ENCODE measurements at places on chromosomes 7 and 10.
A peak's percentile ranks its signal among the peaks of the same experiment; 100 is the strongest.

- peak; percentile 22 for DNase-seq
Measured at GRCh38 chr7:157684157-157684908, 347.5 kb downstream of the DNAJB6 start.

DNA sequence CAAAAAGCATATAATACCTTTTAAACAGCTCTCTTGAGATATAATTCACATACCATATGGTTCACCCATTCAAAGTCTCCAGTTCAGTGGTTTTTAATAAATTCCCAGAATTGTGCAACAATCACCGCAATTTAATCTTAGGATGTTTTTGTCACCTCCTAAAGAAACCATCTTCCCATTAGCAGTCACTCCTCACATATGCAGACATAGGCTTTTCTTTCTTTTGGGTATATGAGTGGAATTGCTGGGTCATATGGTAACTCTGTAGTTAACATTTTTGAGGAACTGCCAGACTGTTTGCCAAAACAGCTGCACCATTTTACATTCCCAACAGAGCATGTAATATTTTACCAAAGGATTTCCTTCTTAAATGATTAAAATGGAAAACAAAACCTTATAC, 57.0 kb downstream of the CC2D2B start:
- no peak for DNase-seq

DNA sequence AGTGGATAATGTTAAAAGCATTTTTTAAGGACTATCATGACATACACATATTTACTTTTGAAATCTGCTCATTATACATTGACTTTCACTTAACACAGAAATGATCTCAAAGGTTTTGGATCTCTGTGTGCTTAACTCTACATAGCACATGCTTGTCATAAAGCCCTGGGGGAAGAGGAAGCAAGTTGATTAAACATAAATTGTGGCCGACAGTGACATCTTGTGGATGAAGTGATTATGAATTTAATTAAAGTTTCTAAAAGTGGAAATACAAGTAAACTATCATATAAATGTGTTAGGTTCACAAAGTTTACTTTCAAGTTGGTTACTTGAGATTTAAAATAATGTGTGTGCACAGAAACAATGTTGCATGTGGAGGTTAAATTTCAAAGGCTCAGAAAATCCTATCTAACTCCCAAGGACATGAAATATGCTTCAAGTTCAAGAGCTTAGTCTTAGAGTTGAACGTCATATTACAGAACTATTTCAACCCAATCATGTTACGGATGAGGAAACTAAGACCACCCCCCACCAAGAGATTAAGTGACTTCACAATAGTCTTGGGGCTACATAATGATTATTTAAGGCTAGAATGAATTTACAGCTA, 1247.8 kb downstream of the GATA3 start:
- no peak for DNase-seq

GRCh38 chr7:26156451-26157420, 4.7 kb downstream of the NFE2L3 start:
- DNase-seq, result peak; percentile 56

DNA sequence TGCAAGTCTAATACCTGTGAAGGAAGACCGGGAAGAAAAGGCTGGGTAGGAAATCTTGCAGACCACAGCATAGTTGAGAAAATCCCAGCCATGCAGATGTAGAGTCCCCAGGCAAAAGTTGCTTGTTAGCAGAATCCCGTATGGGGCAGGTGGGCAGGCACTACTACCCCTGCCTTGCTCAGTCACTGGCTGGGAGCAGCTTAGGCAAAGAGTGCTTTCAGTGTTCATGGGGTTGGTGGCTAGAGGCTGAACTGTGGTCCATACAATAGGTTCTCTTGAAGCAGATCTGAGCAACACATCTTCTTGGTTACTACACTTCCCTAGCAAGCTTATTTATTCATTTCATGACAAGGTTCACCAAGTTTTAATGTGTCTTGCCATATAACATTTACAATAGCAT, 92.6 kb downstream of the AHCYL2 start:
- no peak for DNase-seq

DNA sequence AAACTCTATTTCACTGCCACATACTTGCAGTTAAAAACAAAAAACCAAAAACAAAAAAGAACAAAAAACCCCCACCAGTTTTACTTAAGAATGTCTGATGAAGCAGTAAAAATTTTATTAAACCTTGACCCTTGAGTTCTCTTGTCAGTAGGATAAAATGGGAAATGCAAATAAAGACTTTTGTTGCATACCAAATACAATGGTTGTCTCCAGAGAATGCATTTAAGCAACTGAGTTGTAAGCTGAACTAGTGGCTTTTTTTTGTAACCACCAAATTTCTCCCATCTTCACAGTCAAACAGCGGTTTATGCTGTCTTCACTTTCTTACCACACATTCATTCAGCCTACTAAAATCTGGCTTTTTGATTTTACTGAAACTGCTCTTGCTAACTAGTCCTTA, 3.1 kb downstream of the SYPL1 start:
- DNase-seq, result no peak

DNA sequence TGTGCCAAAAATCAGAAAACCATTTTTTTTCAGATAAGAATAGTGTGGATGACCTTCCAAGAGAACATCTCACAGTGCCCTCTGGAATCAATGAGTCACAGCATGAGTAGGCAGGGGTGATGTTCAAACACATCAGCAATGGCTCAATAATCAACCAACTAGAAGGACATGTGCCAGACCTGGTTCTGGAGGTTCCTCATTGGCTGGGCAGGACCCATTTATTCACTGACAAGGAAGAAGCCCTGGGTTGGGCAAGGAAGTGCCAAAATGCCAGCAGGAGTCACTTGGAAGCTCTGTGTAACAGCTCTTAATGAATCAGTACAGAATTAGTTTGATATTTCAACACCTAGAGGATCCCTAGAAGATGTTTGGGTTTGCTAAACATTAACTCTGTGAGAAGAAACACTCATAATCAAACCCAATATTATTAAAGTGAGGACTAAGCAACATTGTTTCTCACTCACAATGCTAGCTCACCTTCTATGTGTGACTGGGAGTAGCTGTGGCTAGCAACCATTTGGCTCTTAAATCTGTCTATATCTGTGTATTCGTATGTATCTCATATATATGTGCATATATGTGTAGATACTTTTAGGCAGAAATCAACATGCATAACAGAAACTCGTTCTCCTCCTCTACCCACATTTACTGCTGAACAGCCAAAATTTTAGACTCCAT, 72.3 kb upstream of the APBB1IP start:
- no peak for DNase-seq

DNA sequence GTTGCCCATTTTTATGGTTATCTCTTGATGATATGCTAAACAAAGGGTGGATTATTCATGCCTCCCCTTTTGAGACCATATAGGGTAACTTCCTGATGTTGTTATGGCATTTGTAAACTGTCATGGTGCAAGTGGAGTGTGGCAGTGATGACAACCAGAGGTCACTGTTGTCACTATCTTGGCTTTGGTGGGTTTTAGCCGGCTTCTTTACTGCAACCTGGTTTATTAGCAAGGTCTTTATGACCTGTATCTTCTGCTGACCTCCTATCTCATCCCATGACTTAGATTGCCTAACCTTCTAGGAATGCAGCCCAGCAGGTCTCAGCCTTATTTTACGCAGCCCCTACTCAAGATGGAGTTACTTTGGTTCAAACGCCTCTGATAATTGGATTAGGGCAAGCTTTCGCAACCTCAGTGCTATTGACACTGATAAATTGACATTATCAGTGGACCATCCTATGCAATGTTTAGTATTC, 36.9 kb downstream of the BAG3 start:
- no peak for DNase-seq

DNA sequence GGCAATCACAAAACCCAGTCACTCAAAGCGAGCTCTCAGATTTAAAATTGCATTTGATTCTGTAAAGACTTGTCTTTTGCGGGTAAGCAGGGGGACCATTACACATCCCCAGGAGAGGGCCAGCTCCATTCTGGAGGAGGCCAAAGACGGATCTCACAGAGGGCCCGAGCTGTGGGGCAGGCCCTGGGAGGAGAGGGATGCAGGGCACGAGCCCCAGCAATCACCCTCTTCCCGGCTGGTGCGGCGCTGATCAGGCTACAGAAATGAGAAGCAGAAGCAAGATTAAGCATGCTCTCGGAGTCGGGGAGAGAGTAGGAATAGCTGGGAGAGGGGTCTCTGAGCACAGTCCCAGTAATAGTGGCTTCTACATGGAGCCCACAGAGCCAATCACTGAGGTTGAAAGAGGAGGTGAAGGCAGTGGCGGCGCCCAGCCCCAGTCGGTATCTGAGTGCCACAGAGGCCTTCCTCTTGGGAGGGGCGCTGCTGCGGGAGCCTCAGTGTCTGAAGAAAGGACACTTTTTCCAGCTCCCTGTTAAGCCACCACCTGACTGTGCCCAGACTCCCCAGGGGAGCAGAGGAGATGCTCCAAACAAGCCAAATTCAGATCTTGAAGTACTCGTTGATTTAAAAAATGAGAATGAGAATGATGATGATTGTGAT, 7.1 kb downstream of the CXCL12 start:
- DNase-seq, result no peak

GRCh38 chr10:132319853-132320653, 11.9 kb upstream of the LRRC27 start:
- DNase-seq, result peak; percentile 53

DNA sequence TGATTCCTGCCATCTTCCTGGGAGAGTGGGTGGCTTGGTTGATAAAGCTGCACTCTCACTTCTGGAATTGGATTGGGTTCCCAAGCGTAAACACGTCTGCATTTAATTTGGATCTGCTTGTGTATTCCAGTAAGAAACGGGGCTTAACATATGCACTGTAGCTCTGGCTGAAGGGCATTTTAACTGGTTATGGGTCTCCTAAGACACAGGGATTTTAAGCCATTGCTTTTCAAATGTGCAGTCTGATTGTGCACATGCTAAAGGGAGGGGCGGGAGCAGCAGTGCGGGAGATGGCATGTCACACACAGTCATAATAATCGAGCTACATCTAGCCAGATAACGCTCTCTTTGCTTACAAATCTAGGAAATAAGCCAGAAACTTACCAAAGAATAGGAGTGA, 247.3 kb upstream of the LYZL1 start:
- DNase-seq, result no peak

DNA sequence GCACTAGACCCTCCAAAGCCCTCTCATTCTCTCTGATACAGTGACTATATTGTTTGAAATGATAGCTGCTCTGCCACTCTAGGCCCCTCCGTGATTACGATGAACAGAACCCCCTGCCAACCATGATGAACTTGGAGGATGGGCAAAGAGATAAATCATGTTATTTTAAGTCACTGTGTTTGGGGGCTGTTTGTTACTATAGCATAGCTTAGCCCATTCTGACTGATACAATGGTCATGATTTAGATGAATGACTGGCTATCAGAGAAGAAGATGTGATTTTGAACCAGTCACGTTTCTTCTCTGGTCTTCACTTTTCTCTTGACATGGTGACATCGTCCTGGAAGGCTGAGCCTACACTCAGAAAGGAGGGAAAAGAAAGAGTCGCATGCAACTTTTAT, 95.4 kb upstream of the HABP2 start:
- DNase-seq, result no peak

- no peak for DNase-seq
Measured at GRCh38 chr7:119482209-119482608, 790.8 kb upstream of the KCND2 start.

- DNase-seq, result no peak
Measured at GRCh38 chr10:49359349-49360270, 36.3 kb downstream of the DRGX start.

GRCh38 chr10:132653721-132654120, 116.1 kb downstream of the INPP5A start:
- no peak for DNase-seq

DNA sequence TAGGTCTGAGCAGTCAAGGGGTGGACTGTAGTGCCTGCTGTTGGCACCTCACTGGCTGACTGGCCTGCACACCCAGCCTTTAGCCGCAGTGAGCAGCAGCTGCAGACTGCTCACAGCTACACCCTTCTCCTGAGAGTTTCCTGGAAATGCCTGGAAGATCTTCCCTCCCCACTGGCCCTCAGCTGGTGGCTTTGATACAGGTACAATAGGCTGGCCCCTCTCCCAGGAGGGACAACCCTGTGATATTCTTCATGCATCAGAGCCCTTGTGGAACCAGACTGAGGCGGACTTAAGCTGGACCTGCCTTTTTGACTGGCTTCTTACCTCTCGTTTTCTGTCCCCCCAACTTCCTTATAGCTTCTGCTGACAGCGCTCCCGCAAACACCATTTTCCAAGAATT, 6.4 kb downstream of the GCK start:
- no peak for DNase-seq

GRCh38 chr7:44097064-44097932, 6.8 kb upstream of the AEBP1 start:
- no peak for DNase-seq

GRCh38 chr7:133950855-133951254, 176.3 kb upstream of the LRGUK start:
- no peak for DNase-seq

- no peak for DNase-seq
Measured at GRCh38 chr7:127768241-127768640, 116.2 kb downstream of the SND1 start.

GRCh38 chr10:132197271-132198067, 10.7 kb downstream of the DPYSL4 start:
- no peak for DNase-seq

DNA sequence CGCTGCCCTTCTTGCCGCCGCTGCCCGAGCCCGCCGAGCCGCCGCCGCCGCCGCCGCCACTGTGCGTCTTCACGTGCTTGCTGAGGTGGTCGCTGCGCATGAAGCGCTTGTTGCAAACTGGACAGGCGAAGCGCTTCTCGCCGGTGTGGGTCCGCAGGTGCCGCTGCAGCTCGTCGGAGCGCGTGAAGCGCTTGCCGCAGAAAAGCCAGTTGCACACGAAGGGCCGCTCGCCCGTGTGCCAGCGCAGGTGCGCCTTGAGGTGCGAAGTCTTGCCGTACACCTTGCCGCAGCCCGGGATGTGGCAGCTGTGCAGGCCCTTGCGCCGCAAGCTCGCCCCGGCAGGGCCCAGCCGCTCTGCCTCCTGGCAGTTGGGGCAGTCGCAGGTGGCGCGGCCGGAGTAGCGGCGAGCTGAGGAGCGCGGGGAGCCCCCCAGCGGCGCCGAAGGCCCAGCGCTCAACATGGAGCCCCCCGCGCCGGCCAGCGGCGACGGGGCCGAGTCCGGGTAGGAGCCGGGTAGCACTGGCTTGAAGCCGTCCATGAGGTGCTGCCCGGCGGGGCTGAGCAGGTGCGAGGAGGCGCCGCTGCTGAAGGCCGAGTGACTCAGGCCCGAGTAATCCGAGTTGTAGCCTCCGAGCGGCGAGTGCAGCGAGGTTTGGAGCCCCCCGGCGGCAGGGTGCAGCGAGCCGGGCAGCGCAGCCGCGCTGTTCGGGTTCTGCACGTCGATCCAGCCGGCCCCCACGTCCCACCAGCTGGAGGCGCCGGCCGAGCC, 2.1 kb downstream of the SP8 start:
- no peak for DNase-seq

DNA sequence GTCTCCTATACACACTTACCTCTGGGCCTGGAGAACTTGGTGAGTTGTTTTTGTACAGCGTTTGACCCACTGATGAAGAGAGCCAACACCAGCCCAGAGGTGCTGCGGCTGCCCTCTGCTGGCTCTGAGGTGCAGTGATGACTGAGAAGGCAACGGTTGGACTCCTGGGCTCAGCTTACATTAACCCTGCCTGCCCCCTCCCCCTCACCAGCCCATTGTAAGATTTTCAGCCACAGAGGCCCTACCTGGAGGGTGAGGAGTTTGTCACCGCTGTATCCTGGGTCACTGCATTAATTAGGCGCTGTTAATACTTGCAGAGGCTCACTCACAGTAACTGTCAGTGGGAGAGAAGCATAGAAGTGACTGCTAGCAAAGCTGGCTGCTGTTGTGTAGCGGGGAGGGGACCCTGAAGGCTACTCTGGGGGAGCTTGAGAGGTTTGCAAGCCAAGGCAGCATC, 19.0 kb upstream of the ANKRD2 start:
- peak; percentile 75 for DNase-seq
